ENCODE measurements at places on chromosomes 6 and 20. TPM values are rescaled to one million over a fixed set of nuclear protein-coding genes. Genes with fewer than 3 reads are reported as not detected.

DEFB119 gene
- total RNA-seq: not detected

ZNF165 gene
- total RNA-seq: not detected

USP49 gene
- 8.7 TPM for total RNA-seq

C6orf52 gene
- not detected for total RNA-seq

TMEM244 gene
- total RNA-seq: not detected

HLA-DRA gene
- total RNA-seq: 220 TPM

NRSN1 gene
- not detected for total RNA-seq

- no peak for DNase-seq
These were observed 59.6 kb downstream of the DOK5 start for GRCh38 chr20:54535033-54535432.

- DNase-seq: no peak
These were observed 196.5 kb downstream of the ARHGAP18 start for GRCh38 chr6:129513471-129513870.

DNA sequence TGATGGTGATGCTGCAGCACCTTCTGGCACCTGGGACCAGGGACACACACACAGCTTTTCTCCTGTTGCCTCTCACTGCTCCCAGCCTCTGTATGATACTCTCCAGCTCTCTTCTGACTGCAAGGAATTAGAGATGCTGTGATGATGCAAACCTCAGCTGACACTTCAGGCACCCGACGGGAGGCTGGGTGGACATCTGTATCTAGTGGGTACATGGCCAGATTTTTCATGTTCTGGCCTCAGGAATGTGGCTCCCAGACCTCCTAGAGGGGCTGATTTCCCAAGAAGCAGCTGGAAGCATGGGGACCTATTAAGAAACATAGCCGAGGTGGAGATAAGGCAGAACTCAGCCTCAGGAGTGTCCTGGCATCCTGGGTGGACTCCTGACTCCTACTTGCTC is 6.8 kb upstream of the EPB41L1 start:
- no peak for DNase-seq

GRCh38 chr6:115896538-115897129 is 164.1 kb downstream of the FRK start:
- DNase-seq: no peak

- no peak for DNase-seq
These were observed 124.1 kb upstream of the RPS6KA2 start for GRCh38 chr6:166751051-166751595.

GRCh38 chr20:50967586-50967985 is 9.0 kb downstream of the MOCS3 start:
- no peak for DNase-seq

DNA sequence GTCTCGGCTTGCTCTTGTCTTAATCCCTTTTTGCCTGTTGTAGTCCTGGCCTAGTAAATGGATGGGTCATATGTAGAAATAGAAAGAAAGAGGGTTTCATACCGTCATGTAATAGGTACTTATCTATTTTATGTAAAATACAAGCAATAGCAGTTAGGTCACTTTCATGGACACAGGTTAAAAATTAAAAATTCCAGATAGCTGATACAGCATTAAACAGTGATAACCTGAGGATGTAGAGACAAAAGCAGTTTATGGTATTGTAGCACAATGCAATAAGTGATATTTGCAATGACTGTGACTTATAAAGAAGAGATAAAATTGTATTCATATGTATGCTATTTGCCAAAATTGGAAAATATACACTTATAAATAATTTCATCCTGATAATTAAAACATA is 96.9 kb downstream of the CCDC170 start:
- DNase-seq: no peak

DNA sequence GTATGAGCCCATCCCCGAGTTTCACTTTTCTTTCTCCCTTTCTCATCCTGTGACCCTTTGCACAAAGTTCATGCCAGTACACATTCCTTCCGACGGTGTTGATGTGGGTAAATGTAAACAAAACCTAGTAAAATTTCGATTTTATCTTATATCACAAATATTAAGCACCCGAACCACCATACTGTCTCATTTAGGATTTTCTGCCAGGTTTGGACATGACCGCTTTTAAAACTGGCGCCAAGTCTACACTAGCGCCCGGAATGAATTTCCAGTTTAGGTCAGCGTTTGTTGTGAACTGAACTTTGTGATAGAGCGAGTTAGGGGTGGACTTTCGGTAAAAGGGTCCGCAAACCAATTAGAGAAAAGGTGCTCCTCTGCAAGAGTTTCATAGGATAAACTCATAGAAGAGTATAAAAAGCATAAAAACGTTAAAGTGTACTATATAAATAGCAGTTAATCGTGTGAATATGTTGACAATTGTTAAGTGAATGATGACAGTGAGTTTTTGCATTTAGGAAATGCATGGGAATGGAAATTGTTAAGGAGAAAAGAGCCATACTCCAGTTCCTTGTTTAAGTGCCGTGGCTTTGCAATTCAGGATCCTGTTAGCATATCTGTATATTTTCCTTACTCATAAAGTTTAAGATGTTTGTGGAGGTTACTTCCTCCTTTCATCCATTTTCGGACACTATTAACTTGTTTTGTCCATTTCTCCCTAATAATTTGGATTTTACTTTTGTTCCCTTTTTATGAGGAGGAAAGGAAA is 937 bp downstream of the AKAP7 start:
- DNase-seq: no peak

- DNase-seq: no peak
These were observed 83.3 kb upstream of the TGM3 start for GRCh38 chr20:2212456-2213015.

- no peak for DNase-seq
These were observed 9.2 kb downstream of the PPP1R3G start for GRCh38 chr6:5094327-5094726.

DNA sequence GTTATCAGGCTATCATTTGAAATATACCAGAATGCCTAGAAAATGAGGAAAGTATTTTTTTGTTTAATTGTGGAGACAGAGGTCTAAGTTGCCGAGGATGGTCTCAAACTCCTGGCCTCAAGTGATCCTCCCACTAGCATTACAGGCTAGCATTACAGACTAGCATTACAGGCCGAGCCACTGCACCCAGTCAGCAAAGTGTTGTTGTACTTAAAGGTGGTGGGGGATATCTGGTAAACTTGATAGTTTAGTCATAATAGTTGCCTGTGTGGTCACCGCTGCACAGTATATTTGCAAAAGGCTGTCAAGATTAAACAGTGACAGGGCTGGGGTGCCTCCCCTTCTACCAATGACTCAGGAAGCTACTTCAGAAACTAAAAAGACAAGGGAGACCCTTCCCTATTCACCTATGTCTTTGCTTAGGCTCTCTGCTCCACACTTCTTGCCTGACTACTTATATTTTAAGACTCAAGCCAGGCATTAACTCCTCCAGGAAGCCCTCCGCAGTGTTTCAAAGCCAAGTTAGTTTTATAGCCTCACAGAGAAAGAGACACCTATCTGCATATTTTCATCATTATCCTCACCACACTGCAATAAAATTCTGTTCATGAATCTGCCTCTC is 3.1 kb upstream of the AKIRIN2 start:
- no peak for DNase-seq

GRCh38 chr6:78810698-78811097 is 56.7 kb upstream of the IRAK1BP1 start:
- no peak for DNase-seq

GRCh38 chr6:111754423-111754822 is 118.8 kb downstream of the FYN start:
- DNase-seq: no peak
